ENCODE measurements at places on chromosomes 5 and 9. TPM values are rescaled to one million over a fixed set of nuclear protein-coding genes. Genes with fewer than 3 reads are reported as not detected.

The GPR150 gene
- polyA plus RNA-seq = 0.64 TPM

The TBC1D9B gene
- 20.4 TPM for polyA plus RNA-seq

The TICAM2 gene
- 0.89 TPM for polyA plus RNA-seq

The CDKN2B gene
- polyA plus RNA-seq = 0.25 TPM

The CNTNAP3 gene
- polyA plus RNA-seq = not detected

The HK3 gene
- 1.3 TPM for polyA plus RNA-seq
